H1 (cell line): ENCODE measurements at places on chromosomes 1 and 21. TPM values are rescaled to one million over a fixed set of nuclear protein-coding genes. Genes with fewer than 3 reads are reported as not detected.

The SELP gene
- not detected in 2 replicates for total RNA-seq

DNA sequence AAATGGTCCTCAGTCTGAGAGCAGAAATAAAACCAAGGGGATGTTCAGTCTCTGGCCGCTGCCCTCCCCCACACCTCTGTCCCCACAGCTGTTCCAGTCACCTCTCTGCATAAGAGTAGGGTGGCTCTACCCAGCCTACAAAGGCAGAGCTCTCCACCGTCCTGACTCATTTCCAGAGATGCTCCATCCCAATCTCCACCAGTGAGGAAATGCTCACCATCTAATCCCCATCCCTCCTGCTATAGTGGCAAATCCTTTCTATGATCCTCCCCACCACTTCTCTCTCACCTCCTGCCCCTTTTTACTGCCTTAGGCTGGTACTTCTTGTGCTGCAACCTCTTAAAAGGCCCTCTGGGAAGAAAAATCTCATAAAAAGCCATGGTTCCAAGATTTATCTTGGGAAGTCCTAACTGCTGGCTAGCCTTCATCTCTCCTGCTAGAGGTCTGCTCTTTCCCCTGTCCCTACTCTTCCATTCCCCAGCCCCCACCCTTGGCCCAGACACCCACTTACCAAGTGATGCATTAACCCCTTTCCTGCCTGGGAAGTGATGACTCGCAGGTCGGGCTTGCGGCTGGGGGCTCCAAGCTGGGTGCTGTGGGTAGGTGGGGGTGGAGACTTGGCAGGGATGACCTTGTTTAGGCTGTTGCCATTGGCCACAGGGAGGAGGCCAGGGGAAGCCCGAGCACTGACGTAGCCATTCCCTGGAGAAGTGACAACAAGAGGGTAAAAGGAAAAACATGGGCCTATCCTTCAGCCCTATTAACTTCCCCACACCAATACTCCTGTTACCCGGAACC is 23.9 kb downstream of the MEF2D start:
- H3K4me3 ChIP-seq: no peak overlapping the region
- 0 out of 2 replicates have a peak overlapping the region, but pooled peaks have one; percentile 44 for H3K27ac ChIP-seq
- peaks cover 36% of the 10 kb centered on the region for H3K36me3 ChIP-seq
- no peak for DNase-seq
- peaks cover 12% of the 10 kb centered on the region for H3K4me1 ChIP-seq

DNA sequence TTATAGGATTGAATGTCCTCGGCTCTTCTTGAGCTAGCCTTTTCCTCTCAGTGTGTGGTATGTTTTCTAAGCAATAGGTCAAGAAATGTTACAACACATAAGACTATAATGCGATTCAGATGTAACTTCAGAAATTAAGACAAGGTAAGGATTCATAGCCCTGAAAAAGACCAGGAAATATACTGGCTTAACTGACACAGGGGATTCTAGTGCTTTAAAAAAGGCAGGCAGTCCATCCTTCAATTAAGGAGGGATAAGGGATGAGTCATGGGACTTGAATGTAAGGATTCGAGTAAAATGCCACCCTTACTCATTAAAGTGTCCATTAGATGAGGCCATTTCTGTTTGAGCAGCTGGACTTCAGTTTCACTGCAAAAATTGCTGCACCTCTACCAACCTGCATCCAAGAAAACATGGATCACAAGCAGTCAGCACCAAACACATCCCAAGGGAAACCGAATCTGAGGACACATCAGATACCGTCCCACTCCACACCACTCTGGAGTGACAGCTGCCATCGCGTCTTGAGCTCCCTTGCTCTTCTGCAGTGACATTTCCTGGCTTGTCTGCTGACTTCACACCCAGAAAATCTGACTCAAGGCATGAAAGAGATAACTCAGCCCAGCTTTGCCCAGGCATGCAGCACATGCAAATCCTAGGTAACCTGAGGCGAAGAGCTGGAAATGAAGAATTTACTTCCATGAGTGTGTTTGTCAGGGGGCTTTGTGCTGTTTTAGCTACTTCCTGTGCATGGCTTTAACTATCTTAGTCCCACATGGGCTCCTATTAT is 37.8 kb downstream of the NGF start:
- no peak overlapping the region for H3K27ac ChIP-seq
- H3K4me1 ChIP-seq: peaks cover 7% of the 10 kb centered on the region; the same call in 1 of the 2 replicates
- no peak overlapping the region for H3K4me3 ChIP-seq

The CHODL gene
- total RNA-seq: 0.73 and 0.82 TPM in 2 replicates

GRCh38 chr1:160963521-160963920 is 8.9 kb upstream of the ITLN2 start:
- H3K27me3 ChIP-seq: no peaks in the 10 kb centered on the region
- H3K4me3 ChIP-seq: no peak overlapping the region
- DNase-seq: no peak
- H3K36me3 ChIP-seq: no peaks in the 10 kb centered on the region
- no peak overlapping the region for H3K27ac ChIP-seq

DNA sequence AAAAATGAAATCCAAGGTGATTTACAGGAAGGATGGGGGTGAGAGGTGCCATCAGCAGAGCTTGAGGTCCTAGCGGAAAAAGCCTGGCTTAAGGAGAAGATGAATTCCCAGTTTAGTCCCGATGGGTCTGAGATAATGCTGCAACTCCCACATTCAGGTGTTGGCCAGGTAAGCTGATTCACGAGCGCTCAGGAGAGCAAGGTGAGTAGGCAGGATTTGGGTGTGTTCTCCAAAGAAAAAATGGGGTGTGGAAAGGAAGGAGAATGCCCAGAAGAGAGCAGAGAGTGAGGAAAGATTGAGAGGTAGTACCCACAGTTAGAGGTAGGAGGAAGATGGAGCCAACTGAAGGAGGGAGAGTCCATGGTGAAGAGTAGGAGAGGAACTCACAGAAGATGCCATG is 12.5 kb downstream of the RIMS3 start:
- no peak overlapping the region for H3K4me3 ChIP-seq
- no peaks in the 10 kb centered on the region for H3K36me3 ChIP-seq
- H3K4me1 ChIP-seq: peaks cover 13% of the 10 kb centered on the region
- H3K27me3 ChIP-seq: no peaks in the 10 kb centered on the region

The FCRL6 gene
- not detected in 2 replicates for total RNA-seq

DNA sequence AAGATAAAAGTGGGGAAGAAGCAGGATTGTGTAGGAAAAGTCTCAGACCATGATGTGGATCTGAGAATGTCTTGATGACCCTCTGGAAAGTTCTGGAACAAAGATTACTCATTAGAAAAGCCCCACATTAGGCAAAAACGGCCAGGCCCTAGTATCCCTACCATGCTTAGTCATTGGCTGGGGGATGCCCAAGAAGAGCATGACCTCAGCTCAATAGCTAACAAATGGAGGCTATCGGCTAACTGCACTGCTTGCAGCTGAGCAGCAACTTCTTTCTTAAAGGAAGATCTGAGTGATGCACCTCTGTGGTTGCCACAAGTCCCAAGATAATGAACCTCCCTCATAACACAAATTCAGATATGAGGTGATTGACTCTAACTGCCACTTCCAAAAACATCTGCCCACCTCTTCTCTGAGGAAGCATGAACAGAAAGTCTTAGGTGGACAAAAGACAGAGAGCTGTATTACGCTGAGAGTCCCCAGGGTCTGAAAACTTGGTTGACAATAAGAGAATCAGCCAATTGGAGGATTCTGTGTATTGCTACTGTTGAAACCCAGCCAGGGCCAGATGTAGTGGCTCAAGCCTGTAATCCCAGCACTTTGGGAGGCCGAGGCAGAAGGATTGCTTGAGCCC is 64.6 kb upstream of the AK4 start:
- DNase-seq: no peak
- H3K27me3 ChIP-seq: no peaks in the 10 kb centered on the region
- H3K4me3 ChIP-seq: no peak overlapping the region
- H3K4me1 ChIP-seq: no peaks in the 10 kb centered on the region
- H3K27ac ChIP-seq: no peak overlapping the region

DNA sequence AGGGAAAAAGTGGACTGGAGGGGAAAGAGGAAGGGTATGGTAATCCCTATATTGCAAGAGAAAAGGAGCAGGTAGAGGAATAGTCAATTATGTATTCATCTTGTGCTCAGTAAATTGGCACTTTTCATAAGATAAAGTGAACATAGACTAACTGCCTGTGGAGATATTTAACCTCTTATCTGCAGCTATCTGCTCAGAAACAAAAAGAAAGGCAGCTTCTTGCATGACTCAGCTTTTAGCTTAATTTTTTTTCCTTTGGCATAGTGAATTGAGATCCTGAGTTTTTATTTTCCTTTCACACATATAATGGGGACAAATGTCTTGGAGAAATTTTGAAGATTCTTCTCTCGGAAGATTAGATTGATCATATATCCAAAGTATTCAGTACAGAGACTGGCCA is 127.6 kb upstream of the F3 start:
- H3K27ac ChIP-seq: no peak overlapping the region
- H3K4me3 ChIP-seq: no peak overlapping the region
- DNase-seq: no peak
- no peaks in the 10 kb centered on the region; the same call in 1 of the 2 replicates for H3K36me3 ChIP-seq
- H3K4me1 ChIP-seq: peaks cover 10% of the 10 kb centered on the region

- no peak for DNase-seq
- no peaks in the 10 kb centered on the region for H3K4me1 ChIP-seq
- H3K36me3 ChIP-seq: no peaks in the 10 kb centered on the region
- H3K27ac ChIP-seq: no peak overlapping the region
- H3K27me3 ChIP-seq: peaks cover 77% of the 10 kb centered on the region
Observed at GRCh38 chr1:20410503-20410902, 75.5 kb downstream of the CAMK2N1 start.

The LRRC39 gene
- total RNA-seq: 0.38 and 0.39 TPM in 2 replicates

DNA sequence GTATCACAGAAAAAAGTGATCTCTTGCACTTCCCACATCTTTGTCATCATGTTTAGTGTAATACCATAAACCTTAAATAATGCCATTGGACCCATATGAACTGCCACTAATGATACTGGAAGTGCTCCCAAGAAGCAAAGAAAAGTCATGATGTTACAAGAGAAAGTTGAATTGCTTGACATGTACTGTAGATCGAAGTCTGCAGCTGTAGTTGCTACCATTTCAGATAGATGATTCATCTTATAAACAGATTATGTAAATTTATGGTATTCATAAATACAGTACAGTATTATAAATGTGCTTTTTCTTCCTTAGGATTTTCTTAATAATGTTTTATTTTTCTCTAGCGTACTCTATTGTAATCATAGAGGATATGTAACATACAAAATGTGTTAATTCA is 30.1 kb upstream of the LAMC2 start:
- no peak overlapping the region for H3K4me3 ChIP-seq
- DNase-seq: no peak
- H3K36me3 ChIP-seq: no peaks in the 10 kb centered on the region
- H3K27ac ChIP-seq: no peak overlapping the region
- no peaks in the 10 kb centered on the region for H3K4me1 ChIP-seq
- no peaks in the 10 kb centered on the region for H3K27me3 ChIP-seq

DNA sequence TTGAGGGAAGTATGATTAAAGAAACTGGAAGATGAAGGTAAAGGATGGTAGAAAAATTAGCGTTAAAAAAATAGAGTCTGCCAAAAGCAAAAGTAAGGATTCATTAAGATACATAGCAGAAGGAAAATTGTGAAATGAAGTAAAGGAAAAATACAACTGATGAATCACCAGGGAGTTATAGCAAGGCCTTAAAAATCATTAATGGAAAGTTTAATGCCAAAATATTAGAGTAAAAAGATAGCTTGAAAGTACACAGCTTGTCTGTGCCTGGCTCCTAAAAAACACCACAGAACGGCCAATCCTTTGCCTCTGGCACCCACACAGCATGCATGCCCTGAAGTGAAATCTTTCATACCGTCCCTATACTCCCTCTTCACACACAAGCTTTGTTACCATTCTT is 66.9 kb upstream of the APOBEC4 start:
- no peaks in the 10 kb centered on the region for H3K27me3 ChIP-seq
- no peak overlapping the region for H3K4me3 ChIP-seq
- DNase-seq: no peak
- H3K4me1 ChIP-seq: no peaks in the 10 kb centered on the region
- no peak overlapping the region for H3K27ac ChIP-seq
- no peaks in the 10 kb centered on the region for H3K36me3 ChIP-seq
